HCEC 1CT (cell line): ENCODE measurements at places on chromosomes 4 and X.

- DNase-seq = no peak
These were observed 75.4 kb upstream of the SCOC start for GRCh38 chr4:140298001-140298400.

GRCh38 chrX:146264763-146265375 is 447.2 kb downstream of the SLITRK2 start:
- no peak for DNase-seq

DNA sequence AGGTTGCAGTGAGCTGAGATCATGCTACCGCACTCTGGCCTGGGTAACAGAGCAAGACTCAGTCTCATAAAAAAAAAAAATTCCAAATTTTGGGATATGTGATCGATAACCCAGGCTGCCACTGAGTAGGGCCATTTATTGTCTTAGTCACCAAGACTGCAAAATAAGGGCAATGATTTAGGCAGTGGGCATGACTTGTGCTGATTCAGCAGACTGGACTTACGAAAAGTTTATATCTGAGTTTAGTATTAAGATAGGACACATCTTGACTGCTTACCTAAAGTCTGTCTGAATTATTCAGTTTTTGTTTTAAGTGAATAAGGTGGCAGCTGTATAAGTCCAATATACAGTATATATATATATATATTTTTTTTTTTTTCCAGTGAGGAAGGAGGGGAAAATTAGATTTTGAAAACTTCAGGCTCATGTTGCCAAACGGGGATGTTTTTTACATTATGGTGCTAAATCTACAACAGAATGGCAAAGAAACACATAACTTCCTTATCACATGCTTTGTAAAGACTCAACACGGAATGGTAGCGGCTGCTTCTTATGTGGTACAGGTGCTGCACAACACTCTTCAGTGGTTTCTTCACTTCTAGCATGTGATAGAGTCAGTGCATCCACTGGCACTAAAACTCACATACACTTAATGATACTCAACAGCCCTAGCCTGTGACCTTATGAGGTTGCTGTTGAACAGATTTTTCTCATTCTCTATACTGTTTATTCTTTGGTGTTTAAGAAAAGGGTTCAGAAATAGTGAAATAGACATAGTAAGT is 6.5 kb downstream of the TEX13D start:
- no peak for DNase-seq

DNA sequence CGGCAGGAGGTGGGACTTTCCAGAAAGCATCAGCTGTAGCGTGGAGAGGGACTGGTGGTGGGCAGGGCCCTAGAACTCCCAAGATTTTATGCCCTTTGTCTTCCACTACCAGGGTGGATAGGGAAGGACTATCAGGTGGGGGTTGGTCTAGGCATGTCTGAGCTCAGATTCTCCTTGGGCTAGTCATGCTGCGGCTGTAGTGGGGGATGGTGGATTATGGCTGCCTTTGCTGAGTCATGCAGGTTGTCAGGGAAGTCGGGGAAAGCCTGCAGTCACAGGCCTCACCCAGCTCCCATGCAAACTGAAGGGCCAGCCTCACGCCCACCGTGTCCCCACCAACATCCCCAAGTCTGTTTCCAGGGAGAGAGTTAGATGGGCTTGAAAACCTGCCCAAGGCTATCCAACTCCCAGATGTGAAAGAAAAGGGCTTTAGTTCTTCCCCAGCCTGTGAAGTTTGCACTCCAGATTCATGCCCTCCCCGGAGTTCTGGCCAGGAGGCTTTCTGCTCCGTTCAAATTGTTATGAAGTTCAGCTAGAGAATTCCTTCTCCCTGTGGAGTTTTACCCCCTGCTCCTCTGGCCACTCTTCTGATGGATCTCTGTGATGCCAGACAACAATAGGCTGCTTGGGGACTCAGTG is 13.4 kb upstream of the MEPE start:
- DNase-seq = peak; percentile 73

DNA sequence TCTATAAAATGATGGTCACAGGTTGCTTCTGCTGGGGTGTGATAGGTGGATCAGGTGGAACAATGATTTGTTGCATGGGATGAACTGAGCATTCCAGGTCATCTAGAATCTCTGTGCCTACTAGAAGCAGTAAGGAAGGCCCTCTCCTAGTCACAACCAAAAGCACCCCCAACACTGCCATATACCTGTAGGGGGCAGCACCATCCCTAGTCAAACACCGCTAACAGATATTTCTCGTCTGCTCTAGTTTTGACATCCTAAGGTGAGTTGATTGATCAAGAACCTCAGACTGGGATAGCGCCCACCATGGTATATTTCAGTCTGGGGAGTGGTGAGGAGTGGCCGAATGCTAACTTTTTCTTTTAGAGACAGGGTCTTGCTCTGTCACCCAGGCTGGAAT is 160.2 kb downstream of the NHS start:
- peak; percentile 13 for DNase-seq

DNA sequence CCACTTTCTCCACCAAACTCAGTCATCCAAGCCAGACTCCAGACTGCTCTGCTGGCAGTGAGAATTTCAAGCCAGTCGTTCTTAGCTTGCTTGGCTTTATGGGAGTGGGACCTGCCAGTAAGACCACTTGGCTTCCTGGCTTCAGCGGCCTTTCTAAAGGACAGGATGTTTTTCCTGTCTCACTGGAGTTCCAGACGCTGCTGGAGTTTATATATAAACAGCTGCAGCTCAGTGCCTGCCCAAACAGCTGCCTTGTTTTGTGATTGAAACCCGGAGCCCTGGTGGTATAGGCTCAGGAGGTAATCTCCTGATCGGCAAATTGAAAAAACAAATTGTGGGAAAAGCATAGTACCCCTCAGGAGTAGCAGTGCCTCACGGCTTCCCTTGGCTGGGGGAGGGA is 1165.8 kb upstream of the ADGRL3 start:
- no peak for DNase-seq
